ENCODE measurements at places on chromosomes 1 and 21.

GRCh38 chr1:175200678-175201521 lies 8.3 kb upstream of the KIAA0040 start:
- DNase-seq: no peak

DNA sequence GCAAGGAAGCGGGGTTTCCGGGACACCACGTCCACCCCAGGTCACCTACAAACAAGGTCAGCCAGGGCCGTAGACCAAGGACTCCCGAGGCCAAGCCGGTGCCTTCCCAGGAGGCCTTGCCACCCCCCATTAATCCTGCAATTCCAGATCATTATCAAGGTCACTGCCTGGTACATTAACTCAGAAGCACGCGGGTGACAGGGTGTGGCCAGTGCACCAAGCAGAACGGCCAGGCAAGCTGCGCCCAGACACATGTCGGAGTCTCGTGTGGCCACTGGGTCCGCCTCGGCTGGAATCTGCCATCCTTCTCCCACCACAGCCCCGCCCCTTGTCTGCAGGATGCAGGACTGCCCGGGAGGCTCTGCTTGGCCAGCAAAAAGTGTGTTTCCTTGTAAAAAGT lies 144.7 kb downstream of the PRDM16 start:
- DNase-seq: no peak

- DNase-seq: no peak
Measured at GRCh38 chr1:213980906-213981305, 6.9 kb upstream of the PROX1 start.

- DNase-seq: no peak
Measured at GRCh38 chr1:54542962-54543539, 5.0 kb upstream of the ACOT11 start.
